ENCODE measurements at places on chromosomes 7 and 10. TPM values are rescaled to one million over a fixed set of nuclear protein-coding genes. Genes with fewer than 3 reads are reported as not detected.

GRCh38 chr10:95864906-95865813, 42.6 kb upstream of the CC2D2B start:
- peak; percentile 24 for DNase-seq

GRCh38 chr7:33388332-33388731, 259.0 kb downstream of the BBS9 start:
- DNase-seq: no peak

- no peak for DNase-seq
Observed at GRCh38 chr7:137984181-137985041, 17.5 kb downstream of the CREB3L2 start.

GRCh38 chr10:118948786-118949185, 80.7 kb upstream of the NANOS1 start:
- no peak for DNase-seq

DNA sequence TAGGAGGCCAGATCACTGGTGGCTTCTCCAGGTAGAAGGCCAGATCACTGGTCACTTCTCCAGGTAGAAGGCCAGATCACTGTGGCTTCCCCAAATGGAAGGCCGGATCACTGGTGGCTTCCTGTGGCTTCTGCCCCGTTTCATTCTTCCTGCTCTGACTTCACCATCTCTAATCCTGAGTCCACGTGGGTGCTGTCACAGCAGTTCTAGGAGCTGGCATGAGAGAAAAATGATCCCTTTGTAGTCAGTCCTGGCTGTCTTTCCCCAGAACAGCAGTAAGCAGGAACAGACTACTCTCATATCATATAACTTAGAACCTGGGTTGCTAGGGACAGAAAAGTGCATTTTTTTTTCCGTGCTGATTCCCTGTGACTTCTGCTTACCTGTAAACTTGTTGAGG, 90.9 kb downstream of the ACTR3B start:
- no peak for DNase-seq

BRAF gene
- 4.2 TPM for total RNA-seq

FANK1 gene
- total RNA-seq: not detected

HOXA10 gene
- total RNA-seq: 26.7 TPM

DNA sequence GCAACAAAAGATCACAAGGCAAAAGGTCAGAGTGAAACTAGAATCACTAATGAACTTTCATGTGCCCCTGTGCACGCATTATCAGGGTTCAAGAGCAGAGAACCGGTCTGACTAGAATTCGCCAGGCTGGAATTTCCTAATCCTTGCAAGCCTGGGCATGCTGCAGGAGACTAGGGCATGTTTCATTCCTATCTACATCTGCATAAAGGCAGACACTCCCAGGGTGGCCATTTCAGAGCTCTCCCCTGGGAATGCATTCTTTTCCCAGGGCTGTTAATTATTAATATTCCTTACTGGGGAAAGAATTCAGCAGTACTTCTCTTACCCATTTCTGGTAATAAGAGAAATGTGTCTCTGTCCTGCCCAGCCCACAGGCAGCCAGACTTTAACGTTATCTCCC, 90.5 kb downstream of the CDC14C start:
- no peak for DNase-seq

DNA sequence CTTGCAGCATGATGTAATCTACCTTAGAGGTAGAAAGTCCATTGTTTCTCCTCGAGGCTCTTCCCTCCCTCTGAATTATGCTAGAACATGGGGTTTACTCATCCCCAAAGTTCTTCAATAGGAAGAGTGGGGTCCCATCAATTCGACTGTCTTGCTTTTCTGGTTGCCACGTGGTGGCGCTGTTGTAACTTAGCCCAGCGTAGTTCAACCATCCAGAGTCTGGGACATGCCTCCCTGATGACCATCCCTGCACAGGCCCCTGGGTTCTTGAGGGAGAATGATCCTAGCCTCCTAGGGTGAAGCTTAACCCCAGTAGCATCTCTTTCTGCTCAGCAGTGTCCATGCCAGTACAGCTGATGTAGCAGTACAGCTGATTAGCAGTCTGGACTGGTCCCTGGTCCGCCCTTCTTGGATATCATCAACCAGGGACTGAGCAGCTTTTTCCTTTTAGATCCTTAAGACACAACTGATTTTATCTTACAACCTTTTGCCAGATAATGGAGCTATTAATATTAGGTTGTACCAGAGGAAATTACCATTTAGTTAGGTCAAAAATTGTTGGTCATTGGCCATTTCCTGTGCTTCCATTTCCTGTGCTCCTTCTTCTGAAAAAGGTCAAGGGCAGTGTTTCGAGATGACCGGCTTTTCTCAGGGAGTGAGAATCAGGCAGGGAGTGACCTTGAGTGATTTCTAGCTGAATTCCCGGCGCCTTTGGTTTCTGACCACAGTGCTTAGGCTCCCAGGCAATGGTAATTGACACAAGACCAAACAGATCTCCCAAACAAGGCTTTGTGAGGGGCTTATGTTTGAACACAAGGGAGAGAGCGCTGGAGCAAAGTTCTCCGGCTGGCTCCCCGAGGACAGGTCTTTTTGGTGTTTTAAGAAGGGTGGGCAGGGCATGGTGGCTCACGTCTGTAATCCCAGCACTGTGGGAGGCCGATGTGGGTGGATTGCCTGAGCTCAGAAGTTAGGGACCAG, 65.4 kb downstream of the TACC2 start:
- DNase-seq: peak; percentile 25

EVX1 gene
- not detected for total RNA-seq

- no peak for DNase-seq
Observed at GRCh38 chr10:84452003-84452402, 123.6 kb downstream of the CCSER2 start.

DNA sequence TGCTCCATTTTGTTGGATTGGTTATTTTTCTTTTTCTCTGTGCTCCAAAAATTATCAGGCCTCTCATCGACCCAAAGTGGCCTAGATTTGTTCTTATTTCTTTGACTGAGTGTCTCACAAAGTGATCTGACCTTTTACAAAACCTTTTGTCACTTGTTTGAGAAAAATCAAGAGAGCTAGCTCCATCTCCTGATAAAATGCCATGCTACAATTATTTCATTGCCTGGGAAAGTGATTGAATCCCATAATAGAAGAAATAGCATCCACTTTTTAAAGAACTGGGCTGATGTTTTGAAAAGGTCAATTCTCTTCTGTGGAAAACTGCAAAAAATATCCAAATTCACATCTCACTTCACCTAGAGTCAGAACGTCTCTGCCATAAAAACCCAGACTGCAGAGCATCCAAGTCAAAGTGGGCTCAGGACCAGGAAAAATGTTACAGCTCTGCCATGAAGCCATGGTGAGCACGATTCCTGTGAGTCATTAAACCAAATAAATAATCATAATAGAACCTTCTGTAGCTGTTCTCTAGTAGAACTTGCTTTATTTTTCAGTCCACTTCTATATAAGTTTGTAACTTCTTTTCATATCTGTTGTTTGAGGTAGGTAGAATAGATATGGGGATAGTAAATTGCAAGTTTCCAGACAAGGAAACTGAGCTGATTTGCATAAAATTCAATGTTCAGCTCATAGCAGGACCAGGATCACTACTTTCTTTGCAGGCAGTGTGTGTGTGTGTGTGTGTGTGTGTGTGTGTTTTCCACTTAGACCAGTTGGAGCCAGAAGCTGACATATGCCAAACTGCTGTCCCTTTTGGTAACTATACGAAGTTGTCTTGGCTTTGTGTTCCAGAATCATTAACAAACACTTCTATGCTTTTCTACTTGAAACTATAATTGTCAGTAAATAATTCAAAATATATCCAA, 632.5 kb upstream of the ANKRD30A start:
- peak; percentile 74 for DNase-seq

GRCh38 chr10:132193907-132194552, 7.3 kb downstream of the DPYSL4 start:
- DNase-seq: peak; percentile 18

MALRD1 gene
- total RNA-seq: not detected

GRCh38 chr7:127413962-127414361, 21.5 kb upstream of the ZNF800 start:
- no peak for DNase-seq

CYP3A5 gene
- not detected for total RNA-seq
